ENCODE measurements at places on chromosomes 4 and X.

GRCh38 chr4:94895081-94895480, 137.3 kb downstream of the BMPR1B start:
- no peak for DNase-seq

- no peak for DNase-seq
Observed at GRCh38 chrX:11209798-11210414, 83.3 kb upstream of the AMELX start.

GRCh38 chr4:127118681-127119080, 514.1 kb upstream of the INTU start:
- DNase-seq, result no peak

DNA sequence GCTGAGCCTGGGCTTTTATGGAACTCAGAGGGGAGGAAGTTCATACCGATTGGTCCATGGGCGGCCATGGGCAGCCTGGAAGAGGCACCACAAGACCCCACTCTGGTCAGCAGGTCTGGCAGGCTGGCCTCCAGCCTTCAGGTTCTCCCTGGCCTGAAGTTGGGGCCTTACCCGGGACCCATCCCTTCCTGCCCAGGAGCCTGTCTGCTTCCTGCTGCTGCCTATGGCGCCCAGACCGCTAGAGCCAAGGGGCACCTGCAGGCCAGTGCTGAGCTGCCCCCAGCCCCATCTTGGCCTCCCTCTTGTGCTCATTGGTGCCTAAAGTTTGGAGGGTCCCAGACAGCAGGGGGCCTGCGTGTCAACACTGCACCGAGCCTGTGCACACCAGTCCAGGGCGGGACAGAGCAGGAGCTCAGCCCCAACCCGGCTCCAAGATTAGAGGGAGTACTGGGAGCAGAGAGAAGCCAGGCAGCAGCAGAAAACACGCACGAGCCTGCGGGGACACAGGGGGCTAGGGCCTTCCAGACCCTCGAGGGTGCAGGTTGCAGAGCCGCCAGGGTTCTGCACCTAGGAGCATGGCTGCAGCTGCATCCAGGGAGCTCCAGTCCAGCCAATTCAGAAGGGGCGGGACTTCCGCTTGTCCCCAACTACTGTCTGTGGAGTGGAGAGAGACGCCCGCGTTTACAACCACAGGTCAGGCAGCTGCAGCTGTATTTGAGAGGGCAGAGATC, 30.7 kb upstream of the ZNF280C start:
- no peak for DNase-seq

DNA sequence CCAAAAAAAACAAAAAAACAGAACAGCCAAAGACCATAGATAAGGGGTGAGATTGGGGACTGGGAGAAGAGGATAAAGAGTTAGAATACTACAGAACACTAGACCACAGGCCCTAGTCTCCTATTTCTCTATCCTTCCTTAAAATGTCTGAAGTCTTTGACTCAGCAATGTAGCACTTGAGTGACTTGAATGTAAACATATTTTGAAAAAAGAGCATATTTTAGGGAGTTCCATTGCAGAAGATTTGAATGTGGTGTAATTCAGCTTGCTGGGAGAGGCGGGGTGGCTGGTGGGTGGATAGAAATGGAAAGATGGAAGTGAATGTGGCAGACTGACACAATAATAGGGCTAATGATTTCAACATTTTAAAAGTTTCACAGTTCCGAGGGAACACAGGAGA, 144.9 kb downstream of the CHIC2 start:
- no peak for DNase-seq

GRCh38 chrX:46770000-46770816, 11.3 kb upstream of the SLC9A7 start:
- no peak for DNase-seq

GRCh38 chr4:94804650-94805049, 46.9 kb downstream of the BMPR1B start:
- DNase-seq, result no peak

- no peak for DNase-seq
Observed at GRCh38 chr4:40461879-40462278, 126.7 kb downstream of the CHRNA9 start.

- no peak for DNase-seq
Observed at GRCh38 chrX:39848900-39849299, 248.9 kb downstream of the BCOR start.

DNA sequence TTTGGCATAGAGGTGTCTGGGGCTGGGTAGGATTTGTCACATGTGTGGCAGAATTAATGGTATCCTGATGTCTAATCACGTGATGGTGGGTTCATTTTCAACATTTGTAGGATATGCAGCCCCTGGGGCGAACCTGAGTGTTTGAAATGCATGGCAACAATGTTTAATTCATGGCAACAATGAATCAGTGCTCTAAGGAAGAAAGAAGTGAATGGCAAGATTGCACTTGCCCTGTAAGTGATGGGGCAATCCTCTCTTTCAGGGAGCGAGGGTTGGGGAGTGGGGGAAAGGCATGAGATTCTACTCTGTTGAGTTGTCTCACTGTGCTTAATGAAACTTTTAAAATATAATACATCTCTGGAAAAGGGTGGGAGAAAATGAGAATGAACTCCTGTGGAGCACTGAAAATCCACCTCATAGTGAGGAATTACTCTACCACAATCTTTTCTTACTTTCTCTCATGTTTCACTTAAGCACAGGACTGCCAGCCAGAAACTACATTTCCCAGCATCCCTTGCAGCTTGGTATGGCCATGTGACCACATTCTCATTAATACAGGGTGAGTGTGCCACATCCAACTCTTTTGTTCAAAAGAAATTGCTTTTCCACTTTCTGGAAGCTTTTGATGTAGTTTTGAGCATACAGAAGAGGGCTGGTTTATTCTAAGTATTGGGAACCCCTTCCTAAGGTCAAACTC, 64.0 kb upstream of the PGM2 start:
- no peak for DNase-seq

GRCh38 chr4:105120626-105121025, 26.1 kb upstream of the TET2 start:
- no peak for DNase-seq

- no peak for DNase-seq
Observed at GRCh38 chr4:66571145-66571695, 900.9 kb upstream of the EPHA5 start.

GRCh38 chr4:128846063-128846462, 36.6 kb downstream of the JADE1 start:
- DNase-seq, result no peak

DNA sequence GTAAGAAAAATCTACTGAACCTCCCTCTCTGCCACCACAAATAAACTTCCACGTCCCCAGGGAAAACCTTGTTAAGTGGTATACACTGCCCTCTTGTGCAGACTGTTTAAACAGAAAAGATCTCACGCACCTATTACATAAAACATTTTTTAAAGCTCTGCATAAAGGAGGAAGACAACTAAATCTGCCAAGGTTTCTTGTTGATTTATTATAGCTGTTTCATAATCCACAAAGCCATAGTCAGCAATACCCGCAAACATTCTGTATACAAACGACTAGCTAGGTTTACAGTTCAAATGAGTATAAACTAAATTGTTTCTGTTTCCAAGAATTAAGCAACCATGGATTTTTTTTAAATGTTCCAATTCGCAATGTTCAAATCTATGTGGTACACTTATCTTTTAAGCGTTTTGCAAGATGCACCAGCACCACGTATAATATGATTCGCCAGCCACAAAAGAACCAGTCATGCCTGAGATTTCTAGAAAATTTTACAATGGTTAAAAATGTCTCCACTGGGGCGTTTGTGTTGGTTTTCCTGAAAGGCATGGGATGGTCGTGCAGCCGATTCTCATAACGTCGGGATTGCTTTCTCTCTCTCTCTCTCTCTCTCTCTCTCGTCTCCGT, 164.6 kb downstream of the PRKX start:
- DNase-seq, result no peak

GRCh38 chrX:121671649-121672048, 624.2 kb downstream of the GLUD2 start:
- no peak for DNase-seq

- no peak for DNase-seq
Observed at GRCh38 chr4:6200922-6201362, 593 bp upstream of the JAKMIP1 start.

GRCh38 chrX:85107407-85107806, 103.7 kb downstream of the APOOL start:
- no peak for DNase-seq

DNA sequence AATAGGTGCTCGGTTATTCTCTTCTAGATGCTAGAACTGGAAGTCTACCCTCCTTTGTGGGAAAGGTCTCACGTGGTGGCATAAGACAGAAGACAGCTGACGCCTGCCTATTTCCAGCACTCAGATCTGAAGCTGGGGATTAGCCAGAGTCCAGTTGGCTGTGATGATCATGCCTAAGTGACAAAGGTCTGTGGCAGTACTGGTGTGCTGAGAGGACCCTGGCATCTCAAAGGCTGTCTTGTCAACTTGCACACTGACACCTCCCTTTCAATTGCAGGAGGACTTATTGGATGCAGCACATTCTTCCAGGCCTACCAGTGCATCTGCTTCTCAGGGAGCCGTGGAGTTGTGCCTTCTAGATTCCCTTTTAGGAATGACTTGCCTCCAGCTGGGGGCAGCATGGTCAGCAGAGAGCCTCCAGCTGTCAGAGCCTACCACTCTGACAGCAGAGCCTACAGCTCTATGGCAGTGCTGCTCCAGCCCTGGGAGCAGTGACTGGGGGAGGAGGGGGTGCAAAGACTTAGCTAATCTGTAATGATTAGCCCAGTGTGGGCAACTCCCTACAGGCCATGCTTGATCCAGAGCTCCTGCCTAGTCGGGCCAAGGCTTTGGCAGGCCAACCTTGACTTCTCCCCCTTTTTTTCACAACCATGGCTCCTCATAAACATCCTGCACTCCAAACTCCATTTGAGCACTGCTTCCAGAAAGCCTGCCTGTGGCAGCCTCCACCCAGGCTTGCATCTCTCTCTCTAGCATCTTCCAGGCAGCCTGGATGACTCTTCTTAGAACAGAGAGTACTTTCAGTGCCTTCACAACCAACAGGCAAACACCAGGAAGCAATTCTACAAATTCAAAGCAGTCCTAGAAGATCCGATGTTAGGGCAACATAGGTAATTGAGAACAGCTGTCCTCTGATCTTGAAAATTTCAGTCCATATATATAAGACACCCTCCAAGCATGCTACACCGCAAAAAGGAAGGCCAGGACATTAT, 13.8 kb upstream of the FGFBP2 start:
- DNase-seq, result no peak

DNA sequence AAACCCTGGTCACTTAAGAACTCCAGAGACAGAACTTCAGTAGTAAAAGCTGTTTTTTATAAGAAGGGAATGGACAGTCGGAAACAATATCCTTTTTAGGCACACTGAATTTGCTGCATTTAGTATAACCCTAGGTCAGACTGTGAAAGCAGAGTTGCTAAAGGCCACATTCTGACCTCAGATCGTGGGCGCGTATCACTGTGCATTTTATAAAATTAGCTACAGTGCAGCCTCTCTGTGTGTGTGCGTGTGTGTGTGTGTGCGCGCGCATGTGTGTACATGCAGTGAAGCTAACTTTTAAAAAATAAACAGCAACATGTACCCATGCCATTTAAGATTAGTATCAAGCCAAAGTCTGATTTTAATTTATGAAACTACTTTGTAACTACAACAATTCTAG, 8.0 kb downstream of the ZNF827 start:
- DNase-seq, result no peak

DNA sequence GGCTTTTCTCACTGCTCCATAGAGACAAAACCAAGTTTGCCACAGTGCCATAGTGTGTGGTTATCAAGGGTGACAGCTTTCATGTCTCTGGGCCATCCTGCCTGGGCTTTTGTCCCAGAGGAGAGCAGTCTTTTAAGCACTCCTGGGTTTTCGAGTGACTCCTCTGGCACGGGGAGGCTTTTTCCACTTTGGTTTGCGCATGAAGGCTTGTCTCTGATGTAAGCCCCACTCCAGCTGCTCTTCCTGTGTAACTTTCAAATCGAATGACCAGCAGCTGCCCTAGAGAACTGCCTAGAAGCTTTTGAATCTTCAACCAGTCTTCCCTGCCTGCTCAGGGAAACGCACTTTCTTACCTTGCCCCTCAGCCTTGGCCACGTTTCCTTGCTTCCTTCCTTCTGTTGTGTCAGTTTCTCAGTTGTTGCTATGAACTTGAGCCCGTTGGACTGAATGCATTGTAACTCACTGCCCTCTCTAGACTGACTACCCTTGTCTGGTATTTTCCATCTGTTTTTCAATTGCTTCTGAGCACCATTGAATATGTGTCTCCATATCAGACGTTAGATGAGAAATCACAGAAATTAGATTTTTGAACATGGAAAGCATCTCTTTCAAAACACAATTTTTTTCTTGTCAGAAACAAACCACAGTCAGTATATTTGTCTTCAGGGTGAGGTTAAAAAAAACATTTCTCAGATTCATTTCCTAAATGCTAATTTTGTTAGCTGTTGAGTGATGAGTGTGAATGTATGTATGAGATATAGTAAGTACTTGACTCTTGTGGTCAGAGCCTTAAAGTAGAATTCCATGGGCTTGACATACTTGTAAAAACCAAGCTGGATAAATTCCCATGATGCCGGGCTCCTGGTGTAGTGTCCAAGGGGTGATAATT, 45.3 kb downstream of the SLC9A6 start:
- DNase-seq, result no peak

GRCh38 chrX:85003655-85004244, at the start of gene APOOL:
TSS of gene APOOL (plus strand) at chrX:85003877. CDS start at chrX:85003913, 36 bp downstream.
- peak; percentile 57 for DNase-seq

DNA sequence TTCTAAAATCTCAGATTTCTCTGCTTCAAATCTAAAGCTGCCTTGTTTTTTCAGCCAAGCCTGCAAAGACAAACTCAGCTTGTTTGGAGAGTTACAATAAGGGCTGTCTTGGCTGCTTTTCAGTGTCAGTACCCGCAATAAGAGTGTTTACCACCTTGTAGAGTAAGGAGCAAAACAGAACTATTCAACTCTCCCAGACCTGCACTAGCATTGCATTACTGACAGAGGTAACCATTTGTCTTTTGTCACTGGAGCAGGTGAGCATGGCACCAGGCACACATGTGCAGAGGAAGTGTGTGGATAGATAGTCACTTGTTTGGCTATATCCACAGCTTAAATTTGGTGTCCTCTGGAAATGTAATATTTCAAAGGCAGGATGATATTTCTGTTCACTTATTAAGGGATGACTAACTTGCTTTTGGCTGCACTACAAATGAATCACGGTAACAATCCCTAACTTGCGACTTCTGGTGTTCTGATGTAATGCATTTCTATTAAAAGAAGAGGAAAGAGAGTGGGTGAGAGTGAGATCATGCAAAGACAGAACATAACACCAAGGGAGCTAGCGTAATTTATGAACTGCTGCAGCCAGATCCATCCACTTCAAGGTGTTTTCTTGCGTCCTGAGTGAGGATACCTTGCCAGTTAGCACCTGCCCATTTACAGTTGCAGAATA, 38.6 kb downstream of the PTCHD1 start:
- DNase-seq, result peak; percentile 61

DNA sequence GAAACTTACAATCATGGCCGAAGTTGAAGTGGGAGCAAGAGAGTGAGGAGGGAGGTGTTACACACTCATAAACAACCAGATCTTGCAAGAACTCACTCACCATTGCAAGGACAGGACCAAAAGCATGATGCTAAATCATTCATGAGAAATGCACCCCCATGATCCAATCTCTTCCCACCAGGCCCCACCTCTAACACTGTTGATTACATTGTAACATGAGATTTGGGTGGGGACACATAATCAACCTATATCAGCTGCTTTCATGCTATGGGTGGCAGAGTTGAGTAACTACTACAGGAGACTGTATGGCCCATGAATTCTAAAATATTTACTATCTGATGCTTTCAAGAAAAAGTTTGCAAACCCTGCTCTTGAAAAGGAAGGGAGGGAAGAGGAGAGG, 155.1 kb downstream of the DEFB131A start:
- no peak for DNase-seq

GRCh38 chr4:126486377-126486776, 1146.4 kb upstream of the INTU start:
- DNase-seq, result no peak

- no peak for DNase-seq
Observed at GRCh38 chrX:55119712-55120111, 30.9 kb downstream of the PAGE2 start.

Data from epithelial cell of proximal tubule (primary cell).